Renal cortex interstitium (tissue), 15 donors: ENCODE measurements at places on chromosomes 12 and 14.

DNA sequence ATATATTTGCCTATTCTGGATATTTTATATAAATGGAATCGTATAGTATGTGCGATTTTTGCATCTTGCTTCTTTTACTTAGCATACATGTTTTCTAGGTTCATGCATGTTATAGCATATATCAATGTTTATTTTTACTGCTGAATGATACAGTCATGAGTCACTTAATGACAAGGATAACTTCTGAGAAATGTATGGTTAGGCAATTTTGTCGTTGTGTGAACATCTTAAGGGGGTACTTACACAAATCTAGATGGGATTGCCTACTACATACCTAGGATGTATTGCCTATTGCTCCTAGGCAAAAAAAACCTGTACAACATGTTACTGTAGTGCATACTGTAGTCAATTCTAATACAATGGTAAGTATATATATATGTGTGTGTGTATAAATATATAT lies 8.8 kb downstream of the USP15 start:
- no peak for DNase-seq

GRCh38 chr12:96368233-96368632 lies 32.0 kb downstream of the CDK17 start:
- no peak for DNase-seq

DNA sequence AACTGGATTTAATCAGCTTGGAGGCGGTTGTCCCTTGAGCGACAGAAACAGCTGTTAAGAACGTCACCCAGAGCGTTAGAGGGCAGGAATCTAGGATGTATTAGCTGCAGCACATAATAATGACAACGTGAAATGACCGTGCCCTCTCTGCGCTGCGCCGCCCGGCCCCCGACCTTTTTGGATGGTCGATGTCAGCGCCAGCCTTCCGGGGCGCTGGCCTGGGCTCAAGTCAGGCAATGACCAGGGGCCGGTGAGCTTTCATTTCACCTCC lies 427 bp upstream of the TMEM120B start:
- DNase-seq, result peak; percentile 57

GRCh38 chr12:99128246-99128802 lies 483.2 kb downstream of the APAF1 start:
- DNase-seq, result no peak

- DNase-seq, result no peak
Observed at GRCh38 chr12:56766535-56766934, 3.4 kb downstream of the HSD17B6 start.

GRCh38 chr14:65618996-65619395 lies 206.5 kb downstream of the FUT8 start:
- no peak for DNase-seq

- DNase-seq, result no peak
Observed at GRCh38 chr12:34287986-34288962, 266.0 kb downstream of the ALG10 start.

DNA sequence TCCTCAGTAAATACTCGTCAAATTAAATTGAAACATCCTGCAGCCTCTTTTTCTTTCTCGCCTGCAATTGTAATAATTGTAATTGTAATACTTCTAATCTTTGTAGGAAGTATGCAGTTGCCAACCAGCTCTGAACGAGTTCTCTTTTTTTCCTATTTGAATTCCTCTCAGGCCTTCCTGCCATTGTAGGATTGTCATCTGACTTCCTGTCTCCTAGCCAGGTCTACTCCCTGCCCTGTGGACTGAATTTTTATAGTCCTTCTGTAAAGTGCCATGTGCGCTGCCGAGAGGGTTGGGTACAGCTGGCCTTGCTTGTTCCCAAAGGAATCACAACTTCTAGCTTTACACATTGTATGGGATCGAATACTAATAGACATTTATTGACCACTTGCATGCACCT lies 183.3 kb downstream of the SSPN start:
- no peak for DNase-seq
